BE2C (cell line): ENCODE measurements at places on chromosomes 7 and 10.

GRCh38 chr10:96124230-96125141, 5.6 kb upstream of the ZNF518A start:
- DNase-seq = no peak

- no peak for DNase-seq
Measured at GRCh38 chr10:45646384-45647050, 26.1 kb downstream of the ZFAND4 start.

DNA sequence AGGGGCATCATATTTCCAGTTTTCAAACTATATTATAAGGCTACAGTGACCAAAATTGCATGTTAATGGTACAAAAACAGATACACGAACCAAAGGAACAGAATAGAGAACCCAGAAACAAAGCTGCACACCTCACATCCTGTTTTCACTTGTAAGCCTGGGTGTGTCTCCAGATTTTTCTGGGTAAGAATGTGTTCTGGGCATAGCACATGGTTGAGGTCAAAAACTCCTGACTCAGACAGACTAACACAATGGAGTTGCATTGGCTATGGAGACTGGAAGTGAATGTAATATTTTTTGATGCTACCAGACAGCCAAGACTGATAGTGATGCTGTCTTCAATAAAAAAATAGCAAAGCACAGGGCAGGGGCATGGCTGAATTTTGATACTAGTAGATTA, 1175.2 kb downstream of the NXPH1 start:
- DNase-seq = no peak

GRCh38 chr7:16347066-16347826, 74.1 kb downstream of the CRPPA start:
- DNase-seq = no peak

GRCh38 chr7:20270867-20271266, 53.7 kb upstream of the MACC1 start:
- DNase-seq = no peak

DNA sequence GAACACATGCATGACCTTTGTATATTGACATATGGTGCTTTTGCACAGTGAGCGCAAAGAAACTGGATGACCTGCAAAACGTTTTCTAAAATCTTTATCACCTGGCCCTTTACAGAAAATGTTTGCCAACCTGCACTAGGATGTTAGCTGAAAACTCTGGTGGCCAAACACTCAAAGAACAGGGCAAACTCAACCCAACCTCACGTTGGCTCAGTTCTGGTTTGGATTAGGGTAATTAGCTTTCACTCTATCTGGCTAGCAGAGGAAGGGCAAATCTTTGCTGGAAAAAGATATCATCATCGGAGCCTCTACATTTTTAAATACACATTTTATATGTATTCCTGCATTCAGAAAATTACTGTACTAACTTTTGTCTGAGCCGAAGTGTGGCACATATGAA, 688.9 kb downstream of the PHTF2 start:
- DNase-seq = no peak

DNA sequence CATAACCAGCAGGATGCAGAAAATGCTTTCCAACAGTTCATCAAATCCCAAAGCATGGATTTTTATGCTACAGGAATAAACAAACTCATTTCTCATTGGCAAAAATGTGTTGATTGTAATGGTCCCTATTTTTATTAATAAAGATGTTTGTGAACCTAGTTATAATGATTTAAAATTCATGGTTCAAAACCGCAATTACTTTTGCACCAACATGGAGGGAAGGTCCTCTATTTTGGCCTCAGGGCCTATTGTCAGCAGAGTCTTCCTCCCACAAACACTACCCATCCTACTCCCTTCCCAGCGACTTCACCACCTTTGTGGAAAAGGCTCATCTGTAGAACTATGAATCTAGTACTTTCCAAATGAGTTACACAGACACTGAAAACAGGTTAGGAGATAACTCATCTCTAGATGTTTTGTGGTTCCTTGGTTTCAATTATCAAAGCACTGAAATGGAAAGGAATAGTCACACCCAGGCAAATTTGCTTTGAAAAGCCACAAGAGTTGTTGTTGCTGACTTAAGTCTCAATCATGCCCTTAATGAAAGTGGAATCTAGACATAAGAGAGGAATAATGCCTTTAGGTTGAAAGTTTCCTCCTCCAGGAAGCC, 59.4 kb upstream of the FRMD4A start:
- DNase-seq = no peak

- peak; percentile 36 for DNase-seq
Measured at GRCh38 chr10:119654540-119654939, 3.4 kb downstream of the BAG3 start.

DNA sequence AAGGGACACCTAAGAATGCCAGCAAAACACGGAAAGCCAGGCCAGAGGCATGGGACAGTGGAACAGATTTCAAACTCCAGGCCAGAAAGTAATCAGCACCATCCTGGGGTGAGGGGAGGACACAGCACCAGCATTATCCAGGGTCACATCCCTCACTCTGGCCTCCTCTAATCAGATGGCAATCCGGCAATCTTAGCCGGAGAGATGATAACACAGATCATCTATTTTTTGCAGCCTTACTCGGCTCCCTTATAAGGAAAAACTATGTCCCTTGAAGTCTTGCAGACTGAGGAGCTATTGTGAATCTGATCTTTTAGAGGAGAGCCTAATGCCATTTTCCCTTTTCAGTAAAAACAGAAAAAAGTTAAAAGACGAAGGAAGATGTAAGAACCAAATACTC, 16.5 kb downstream of the TRIL start:
- no peak for DNase-seq

- DNase-seq = no peak
Measured at GRCh38 chr7:31073326-31074119, 21.4 kb downstream of the ADCYAP1R1 start.
